Testis (tissue), 5 donors: ENCODE measurements at places on chromosomes 7 and 10. TPM values are rescaled to one million over a fixed set of nuclear protein-coding genes. Genes with fewer than 3 reads are reported as not detected.

Gene MMD2
- 20.4 TPM for polyA plus RNA-seq

Gene NPFFR1
- polyA plus RNA-seq = 2.6 TPM

Gene NPTX2
- 77.3 TPM for polyA plus RNA-seq

Gene FGFBP3
- polyA plus RNA-seq = 0.82 TPM

Gene STAG3
- polyA plus RNA-seq = 281 TPM

Gene GRM3
- 0.29 TPM for polyA plus RNA-seq

Gene ZNF680
- polyA plus RNA-seq = 2.9 TPM

Gene GAD2
- 0.66 TPM for polyA plus RNA-seq

Gene LIPA
- 32.3 TPM for polyA plus RNA-seq

Gene ENO4
- polyA plus RNA-seq = 9.8 TPM

Gene LRGUK
- polyA plus RNA-seq = 16.1 TPM

Gene ANKRD61
- polyA plus RNA-seq = 17.3 TPM

Gene DYNC1I1
- 3.7 TPM for polyA plus RNA-seq

Gene PLEKHS1
- 2.2 TPM for polyA plus RNA-seq

Gene CALD1
- polyA plus RNA-seq = 103 TPM

Gene TSPAN13
- 10.0 TPM for polyA plus RNA-seq

Gene GJC3
- 0.79 TPM for polyA plus RNA-seq

Gene CALN1
- polyA plus RNA-seq = 6.2 TPM

Gene C10orf53
- 139 TPM for polyA plus RNA-seq

Gene ASL
- 9.5 TPM for polyA plus RNA-seq

Gene ASB4
- 1.0 TPM for polyA plus RNA-seq

Gene ANLN
- 17.6 TPM for polyA plus RNA-seq

Gene OR6B1
- polyA plus RNA-seq = 0.53 TPM

Gene MTG1
- polyA plus RNA-seq = 76.1 TPM

Gene AQP1
- polyA plus RNA-seq = 55.8 TPM

Gene TMEM270
- 113 TPM for polyA plus RNA-seq

Gene TES
- polyA plus RNA-seq = 120 TPM

Gene TMEM130
- 131 TPM for polyA plus RNA-seq

Gene PNPLA8
- polyA plus RNA-seq = 14.0 TPM

Gene STEAP1
- 6.4 TPM for polyA plus RNA-seq

Gene NODAL
- 5.2 TPM for polyA plus RNA-seq

Gene C7orf57
- polyA plus RNA-seq = 7.8 TPM

Gene CLDN3
- 6.1 TPM for polyA plus RNA-seq

Gene SLK
- 10.7 TPM for polyA plus RNA-seq

Gene DRGX
- 0.33 TPM for polyA plus RNA-seq

Gene BTBD16
- polyA plus RNA-seq = 21.3 TPM

Gene LIPJ
- 10.4 TPM for polyA plus RNA-seq

Gene LLCFC1
- polyA plus RNA-seq = 73.2 TPM

Gene CLRN3
- not detected for polyA plus RNA-seq

Gene LIPN
- not detected for polyA plus RNA-seq

Gene PNLIPRP1
- polyA plus RNA-seq = 0.33 TPM

Gene HYAL4
- polyA plus RNA-seq = 2.4 TPM

Gene AHCYL2
- 26.4 TPM for polyA plus RNA-seq

Gene NEUROG3
- not detected for polyA plus RNA-seq

Gene VWDE
- 0.45 TPM for polyA plus RNA-seq
